ENCODE measurements at places on chromosomes 7 and 10.

- DNase-seq: no peak
Measured at GRCh38 chr10:23412223-23412622, 26.7 kb upstream of the OTUD1 start.

DNA sequence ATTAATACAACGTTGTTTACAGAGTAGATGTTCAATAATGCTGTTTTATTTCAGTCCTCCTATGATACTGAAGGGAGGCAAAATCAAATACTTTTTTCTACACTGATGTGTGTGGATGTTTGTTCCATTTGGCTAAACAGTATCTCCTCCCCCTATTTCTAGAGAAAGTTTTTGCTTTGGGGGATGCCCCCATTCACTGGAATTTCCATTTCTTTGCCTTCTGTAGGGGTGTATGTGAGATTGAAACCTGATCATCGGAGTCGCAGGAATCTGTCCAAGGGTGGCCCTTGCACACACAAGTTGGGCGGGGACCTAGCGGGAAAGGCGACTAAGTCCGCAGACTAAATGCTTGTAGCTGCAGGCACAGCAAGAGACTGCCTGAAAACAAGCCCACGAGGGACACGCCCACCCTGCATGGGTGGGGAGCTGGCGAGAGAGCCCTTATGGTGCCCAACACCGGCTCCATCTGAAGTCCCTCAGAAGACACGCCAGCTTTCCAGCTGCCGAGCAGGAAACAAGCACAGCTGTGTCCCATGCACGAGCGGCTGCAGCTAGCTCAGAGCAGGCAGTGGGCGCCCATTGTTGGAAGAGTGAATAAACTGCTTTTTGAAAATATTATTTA, 58.0 kb downstream of the ESYT2 start:
- DNase-seq: no peak

DNA sequence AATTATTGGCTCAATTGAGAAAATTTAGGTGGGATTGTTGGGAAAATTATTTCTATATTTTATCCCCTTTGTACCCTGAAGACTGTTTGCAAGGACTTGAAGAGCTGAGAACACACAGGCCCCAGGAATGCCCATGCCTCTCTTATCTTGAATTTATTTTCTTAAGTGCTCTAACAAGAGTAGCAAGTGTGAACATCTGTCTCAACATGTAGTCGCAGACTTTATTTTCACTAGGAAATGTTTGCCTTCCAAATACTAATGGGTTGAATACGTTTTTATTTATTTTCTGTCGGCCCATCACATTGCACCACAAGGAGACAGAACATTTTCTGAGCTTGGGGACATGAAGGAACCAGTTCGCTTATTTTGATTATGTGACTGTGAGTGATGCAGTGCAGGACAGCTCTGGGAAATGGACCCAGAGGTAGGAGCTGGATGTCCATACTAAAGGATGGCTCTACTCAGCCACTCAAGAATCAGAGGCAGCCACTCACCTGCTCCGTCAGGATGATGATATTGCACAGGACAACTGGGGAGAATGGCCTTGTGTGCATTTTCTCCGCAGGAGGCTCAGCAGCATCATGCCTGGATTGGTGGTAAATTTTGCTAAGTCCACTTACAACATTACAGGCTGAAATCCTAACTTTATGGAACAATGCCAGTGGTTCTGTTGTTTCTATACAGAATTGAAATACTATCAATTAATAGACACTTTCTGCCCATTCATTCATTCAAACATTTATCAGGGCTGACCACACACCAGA, 332.7 kb downstream of the FGFR2 start:
- DNase-seq: no peak

GRCh38 chr10:123551259-123551658, 114.9 kb upstream of the GPR26 start:
- no peak for DNase-seq

DNA sequence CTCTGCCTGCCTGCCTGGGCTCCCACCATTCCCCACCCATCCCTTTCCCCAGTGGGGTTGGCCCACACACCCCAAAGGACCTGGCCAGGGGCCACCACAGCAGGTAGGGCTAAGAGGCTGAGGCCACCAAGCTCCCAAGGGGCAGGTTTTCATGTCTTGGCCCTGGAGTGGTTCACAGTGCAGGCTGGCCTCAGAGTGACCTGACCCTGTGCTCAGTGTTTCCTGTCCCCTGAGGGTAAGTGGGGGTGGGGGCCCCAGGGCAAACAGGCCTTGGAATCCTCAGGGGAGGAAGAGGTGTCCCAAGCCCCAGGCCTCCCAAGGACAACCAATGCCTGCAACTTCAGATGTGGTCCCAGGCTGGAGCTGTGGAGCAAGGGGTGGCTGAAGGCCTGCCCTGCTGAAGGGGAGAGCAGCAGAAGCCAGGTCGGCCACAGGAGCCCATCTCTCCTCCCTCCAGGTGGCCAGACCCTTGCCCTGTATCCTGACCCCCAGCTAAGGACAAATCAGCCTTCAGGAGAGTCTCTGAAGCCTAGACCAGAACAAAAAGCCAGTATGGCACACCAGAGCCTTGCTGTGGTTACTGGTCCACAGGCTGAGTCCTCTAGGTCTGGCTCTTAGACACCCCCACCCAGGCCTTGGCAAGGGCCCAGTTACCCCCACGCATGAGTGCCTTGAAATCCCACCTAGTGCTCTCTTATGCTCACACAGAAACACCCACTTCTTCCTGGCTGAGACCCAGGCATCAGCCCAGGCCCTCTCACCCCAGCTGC, 27.6 kb downstream of the POLL start:
- no peak for DNase-seq

DNA sequence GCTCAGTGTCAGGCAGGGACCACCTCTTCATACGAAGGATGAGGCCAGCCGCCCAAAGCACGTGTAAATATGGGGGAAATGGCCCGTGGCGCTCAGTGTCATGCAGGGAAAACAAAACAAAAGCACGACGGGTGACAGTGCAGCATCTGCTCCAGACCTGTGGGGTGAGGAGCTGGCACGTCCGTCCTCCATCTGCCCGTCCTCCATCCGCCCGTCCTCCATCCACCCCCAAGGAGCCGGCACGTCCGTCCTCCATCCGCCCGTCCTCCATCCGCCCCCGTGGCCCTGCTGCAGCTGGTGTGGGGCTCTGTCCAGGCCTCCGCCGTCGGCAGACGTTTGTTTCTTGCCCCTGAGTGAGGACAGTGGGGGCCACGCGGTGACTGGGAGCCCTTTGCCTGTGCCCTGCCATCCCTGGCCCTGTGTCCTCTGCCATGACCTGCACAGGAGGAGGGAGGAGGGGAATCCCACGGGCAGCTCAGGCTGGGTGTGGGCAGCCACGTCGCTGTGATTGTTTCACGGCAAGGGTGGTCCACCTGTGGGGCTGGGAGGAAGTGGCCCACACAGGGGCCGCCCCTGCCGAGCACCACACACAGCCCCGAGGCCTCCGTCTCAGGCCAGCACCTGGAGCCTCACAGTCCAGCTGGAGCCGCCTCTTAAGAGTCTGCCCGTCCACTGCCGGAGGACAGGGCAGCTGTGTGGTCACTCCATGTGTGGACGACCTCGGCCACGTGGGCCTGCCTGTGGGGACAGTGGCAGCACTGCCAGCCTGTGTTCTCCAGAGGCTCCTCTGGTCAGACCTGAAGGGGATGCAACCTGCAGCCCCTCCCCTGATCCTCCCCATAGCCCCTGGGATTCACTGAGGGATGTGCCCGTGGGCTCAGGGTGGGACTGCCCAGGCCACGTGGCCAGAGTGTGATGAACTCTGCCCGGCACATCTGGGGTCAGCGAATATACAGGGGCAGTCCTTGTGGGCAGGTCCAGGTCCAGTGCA, 38.2 kb upstream of the DPYSL4 start:
- peak; percentile 11 for DNase-seq

- peak; percentile 86 for DNase-seq
Measured at GRCh38 chr7:128783143-128783861, 7.7 kb upstream of the OPN1SW start.

GRCh38 chr7:85695533-85695932, 508.7 kb upstream of the SEMA3D start:
- no peak for DNase-seq

DNA sequence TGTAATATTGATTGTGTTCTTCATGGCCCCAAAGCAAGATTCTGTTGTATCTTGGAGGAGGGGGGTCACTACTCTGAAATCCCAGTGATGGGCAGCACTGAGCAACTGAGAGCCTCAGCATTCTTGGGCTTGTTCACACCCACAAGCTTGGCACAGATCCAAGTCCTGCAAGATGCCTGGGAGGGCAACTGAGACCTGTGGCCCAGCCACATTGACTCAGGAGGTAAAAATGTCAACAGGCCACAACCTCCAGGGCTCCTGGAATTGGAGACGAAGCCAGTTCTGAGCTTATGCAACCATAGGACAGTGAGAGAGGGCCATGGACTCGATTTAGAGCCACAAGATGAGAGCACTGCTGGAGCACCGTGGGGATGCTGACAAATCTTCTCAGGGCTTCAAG, 3.1 kb upstream of the DOCK1 start:
- no peak for DNase-seq

- DNase-seq: no peak
Measured at GRCh38 chr7:79272066-79272669, 181.3 kb downstream of the MAGI2 start.

DNA sequence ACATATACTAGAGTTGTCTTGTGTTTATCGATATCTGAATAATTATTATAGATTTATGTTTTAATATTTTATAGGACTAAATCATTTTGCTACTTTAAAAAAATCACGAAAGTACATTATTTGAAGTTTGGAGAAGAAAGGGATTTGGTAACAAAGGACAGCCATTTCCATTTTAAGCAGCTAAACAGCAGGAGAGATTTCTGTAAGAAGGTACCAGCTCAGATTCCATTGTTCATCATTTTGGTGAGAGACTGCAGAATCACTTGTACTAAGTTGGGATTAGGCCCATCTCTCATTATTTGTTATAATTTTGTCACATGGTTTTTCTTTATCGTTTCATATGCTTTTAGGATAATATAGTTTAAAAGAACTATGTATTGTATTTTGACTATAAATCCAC, 46.7 kb downstream of the PALS2 start:
- no peak for DNase-seq

DNA sequence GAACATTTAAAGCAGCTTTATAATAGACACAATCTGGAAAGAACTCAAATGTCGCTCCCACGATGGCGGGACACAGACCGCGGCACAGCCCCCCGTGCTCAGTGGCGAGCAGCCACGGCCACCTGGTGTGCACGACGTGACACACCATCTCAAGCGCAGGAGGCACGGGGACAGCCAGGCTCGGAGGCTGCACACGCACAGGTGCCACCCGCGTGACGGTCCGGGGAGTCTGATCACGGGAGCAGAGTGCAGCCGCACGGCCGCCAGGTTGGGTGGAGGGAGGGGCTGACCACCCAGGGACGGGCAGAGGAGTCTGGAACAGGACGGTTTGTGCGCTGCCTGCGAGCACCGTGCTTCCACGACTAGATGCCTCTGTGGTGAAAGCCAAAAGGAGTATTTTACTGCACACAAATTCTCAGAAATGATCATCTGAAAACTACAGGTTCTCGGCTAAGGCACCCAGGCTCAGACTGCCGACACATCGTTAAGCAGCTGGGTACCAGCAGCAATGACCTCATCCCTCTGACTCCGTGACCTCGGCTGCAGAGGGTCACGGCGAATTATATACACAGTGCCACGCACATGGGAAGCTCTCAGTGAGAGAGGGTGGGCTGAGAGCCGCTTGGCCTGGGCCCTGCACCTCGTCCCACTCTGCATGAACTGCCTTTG, 7.5 kb upstream of the GPER1 start:
- no peak for DNase-seq

DNA sequence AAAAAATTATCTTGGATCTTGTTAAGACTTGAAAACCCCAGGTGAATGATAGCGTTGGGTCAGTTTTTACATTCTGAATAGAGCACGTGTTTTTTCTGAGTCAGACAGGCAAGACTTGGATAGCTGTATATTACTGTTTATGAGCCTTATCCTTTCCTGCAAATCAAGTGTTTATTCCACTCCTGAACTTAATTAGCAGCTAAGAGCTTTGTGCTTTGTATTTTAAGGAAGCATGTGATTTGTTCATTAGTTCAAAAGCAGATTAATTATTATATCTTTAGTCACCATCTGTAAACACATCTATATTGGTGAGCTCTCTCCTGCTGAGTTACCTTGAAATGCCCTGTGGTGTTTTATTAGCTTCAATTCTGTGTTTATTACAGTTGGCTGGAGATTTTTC, 98.6 kb upstream of the PRPS1L1 start:
- no peak for DNase-seq

GRCh38 chr10:90414926-90415325, 442.9 kb downstream of the HTR7 start:
- no peak for DNase-seq

- DNase-seq: no peak
Measured at GRCh38 chr10:24951201-24952142, 934 bp downstream of the PRTFDC1 start.

DNA sequence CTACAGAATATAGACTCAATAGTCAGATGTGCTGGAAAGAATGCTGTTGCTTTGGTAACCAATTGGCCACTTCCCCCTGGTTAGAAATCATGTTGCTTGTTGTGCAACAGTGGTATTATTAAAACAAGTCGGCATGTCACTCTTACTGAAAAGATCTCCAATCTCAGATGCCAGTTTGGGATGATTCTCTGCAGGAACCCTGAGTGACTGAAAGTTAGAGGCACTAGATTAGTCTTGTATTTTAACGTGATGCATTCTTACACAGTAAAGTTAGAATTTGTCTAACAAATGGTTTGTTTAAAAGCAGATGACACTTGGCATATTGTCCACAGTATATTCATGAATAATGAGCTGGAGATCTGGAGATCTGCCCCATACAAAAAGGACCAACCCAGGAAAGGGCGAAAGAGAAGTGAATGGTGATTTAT, 287.6 kb downstream of the TWIST1 start:
- DNase-seq: no peak

DNA sequence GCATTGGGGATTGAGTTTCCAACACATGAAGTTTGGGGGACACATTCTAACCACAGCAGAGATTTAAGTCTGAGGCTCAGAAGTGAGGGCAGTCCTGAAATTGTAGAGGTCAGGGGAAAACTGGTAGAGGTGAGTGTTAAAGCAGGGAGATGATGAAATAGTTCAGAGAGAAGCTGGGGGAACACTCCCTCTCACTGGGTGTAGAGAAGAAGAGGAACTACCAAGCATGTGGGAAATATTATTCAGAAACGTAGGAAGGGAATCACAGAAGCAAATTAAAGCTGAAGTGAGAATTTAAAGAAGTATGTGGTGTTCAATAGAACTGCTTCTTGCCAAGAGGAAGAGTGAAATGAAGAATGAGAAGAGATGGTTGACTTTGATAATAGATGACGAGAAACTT, 121.5 kb upstream of the FAM3C start:
- no peak for DNase-seq

GRCh38 chr7:29319719-29320521, 125.3 kb downstream of the CHN2 start:
- no peak for DNase-seq

- DNase-seq: no peak
Measured at GRCh38 chr7:121544726-121545125, 148.6 kb upstream of the FAM3C start.

- no peak for DNase-seq
Measured at GRCh38 chr7:2715341-2716231, 27.6 kb downstream of the AMZ1 start.

- no peak for DNase-seq
Measured at GRCh38 chr7:135905355-135905754, 71.8 kb downstream of the MTPN start.
